IMR-90 (cell line): ENCODE measurements at places on chromosomes 12 and 14. TPM values are rescaled to one million over a fixed set of nuclear protein-coding genes. Genes with fewer than 3 reads are reported as not detected.

Gene DHRS2
- under 0.01 and 0.18 TPM in 2 replicates for total RNA-seq

Gene ZNF84
- total RNA-seq, result 28.1 and 38.5 TPM in 2 replicates

Gene CMAS
- total RNA-seq, result 9.5 and 19.4 TPM in 2 replicates

Gene TROAP
- 15.6 and 21.5 TPM in 2 replicates for total RNA-seq

Gene KRT3
- total RNA-seq, result not detected in 2 replicates

Gene CELA1
- not detected in 2 replicates for total RNA-seq

Gene ACIN1
- 71.9 and 73.8 TPM in 2 replicates for total RNA-seq

Gene MIP
- total RNA-seq, result not detected in 2 replicates

Gene SRGAP1
- 10.0 and 14.4 TPM in 2 replicates for total RNA-seq

Gene CREBL2
- total RNA-seq, result 19.0 and 32.5 TPM in 2 replicates

Gene BEST3
- total RNA-seq, result under 0.01 TPM in 2 replicates
